NCI-H524 treated with DMSO at 0.1 percent for 48 hours (cell line): ENCODE measurements at places on chromosomes 7 and 10.

GRCh38 chr7:55285665-55286064 lies 79.5 kb upstream of the LANCL2 start:
- no peak for DNase-seq

DNA sequence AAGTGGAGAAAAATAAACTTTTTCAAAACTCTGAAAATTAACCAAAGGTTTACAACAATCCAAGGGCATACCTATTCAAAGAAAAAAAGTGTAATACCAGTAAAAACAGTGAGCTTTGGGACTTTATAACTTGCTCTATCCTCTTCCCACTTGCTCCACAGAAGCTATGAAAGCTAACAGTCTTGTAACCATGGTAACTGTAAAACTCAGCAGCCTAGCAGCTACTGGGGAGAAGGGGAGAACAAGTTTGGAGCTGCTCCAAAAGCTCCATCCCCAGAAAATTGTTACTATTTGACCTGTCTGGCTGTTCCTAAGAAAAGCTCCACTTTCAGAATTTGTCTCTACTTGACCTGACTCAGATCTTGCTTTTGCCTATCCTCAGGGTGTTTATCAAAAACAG lies 191.5 kb downstream of the OTUD1 start:
- no peak for DNase-seq

DNA sequence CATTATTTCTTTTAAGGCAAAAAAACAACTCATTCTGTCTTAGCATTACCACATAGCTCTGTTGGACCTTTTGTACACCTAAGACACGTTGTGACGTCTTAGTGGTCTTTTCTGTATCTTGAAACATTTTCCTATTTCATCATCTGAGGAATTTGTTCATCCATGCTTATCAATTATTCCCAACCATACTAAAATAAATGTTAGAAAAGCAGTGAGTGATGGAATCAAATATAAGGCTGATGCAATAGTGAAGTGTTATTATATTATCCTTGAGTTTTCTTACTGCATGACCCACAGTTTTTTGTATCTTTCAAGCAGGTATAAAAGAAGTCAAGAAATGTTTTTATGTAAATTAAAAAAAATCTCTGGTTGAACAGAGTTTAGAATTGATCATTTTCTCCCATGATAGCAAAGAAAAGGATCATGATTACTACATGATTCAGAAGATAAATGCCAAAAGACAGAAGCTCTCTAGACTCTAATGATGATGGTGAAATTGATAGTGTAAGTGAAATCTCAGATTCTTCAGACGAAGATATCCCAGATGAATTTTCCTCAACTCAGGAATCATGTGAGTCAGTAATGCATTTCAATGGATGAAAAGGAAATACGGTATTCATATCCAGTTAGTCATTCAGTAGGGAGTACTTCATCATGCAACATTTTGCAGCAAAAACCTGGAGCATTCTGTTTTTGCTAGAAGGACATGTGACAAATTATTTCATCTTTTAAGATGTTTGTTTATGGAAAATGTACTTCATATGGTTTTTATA lies 51.4 kb downstream of the CELF2 start:
- DNase-seq = no peak

DNA sequence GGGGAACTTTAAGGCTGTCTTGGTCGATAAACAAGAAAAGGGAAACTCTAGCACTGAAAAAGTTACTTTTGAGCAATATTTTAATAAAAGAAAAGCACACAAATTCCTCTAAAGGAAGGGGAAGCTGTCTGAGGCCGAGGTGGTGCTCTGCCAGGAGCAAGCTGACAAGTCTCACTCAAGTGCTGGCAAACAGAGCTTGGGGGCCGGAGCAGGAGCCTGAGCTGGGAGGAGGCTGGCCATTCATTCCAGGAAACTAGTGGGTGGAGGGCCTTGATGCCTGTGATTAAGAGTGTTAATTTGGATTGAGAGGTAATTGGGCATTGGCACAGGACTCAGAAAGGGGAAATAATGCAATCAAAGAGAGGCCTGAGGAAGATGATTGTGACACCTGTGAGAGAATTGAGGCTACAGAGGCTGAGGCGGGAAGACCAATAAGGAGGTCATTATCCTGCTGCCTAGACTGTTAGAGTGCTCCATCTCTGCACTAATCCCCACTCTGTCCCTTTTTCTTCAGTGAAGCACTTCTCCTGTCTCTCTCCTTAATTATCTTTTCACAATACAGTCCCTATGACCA lies 154.9 kb upstream of the COL1A2 start:
- DNase-seq = no peak

DNA sequence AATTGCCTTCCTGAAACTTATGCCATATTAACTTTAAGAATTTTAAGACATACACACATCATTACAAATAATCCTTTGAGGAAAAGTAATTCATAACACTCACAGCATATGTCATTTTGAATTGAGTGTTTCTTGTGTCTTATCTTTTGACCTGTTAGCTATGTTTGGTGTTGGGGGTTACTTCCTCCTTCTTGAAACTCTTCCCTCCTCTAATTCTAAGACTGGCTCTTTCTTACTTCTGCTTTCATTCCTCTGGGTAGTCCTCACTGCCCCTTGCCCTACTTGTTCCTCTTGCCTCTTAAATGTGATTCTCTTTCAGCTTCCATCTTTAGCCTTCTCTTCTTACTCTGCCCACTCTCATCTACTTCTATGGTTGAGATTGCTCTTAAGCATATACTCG lies 28.3 kb upstream of the PIP4K2A start:
- DNase-seq = no peak
